ENCODE measurements at places on chromosomes 1 and 21.

GRCh38 chr1:163477276-163477830, 155.6 kb downstream of the NUF2 start:
- no peak for DNase-seq

DNA sequence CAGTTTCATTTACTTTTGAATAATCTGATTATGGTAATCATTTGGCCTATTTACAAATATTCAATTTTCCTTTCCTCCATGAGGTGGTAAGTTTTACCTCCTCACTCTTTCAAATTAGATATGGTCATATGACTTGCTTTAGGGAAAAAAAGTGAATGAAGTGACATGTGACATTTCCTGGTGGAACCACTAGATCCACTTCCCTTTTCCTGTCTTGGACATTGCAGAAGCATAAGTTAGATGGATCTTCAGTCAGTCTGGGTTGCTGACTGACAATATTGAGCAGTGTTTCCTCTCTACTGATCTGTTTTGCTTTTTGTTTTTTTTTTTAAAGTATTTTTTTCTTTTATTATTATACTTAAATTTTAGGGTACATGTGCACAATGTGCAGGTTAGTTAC, 481.1 kb upstream of the PTBP2 start:
- no peak for DNase-seq

DNA sequence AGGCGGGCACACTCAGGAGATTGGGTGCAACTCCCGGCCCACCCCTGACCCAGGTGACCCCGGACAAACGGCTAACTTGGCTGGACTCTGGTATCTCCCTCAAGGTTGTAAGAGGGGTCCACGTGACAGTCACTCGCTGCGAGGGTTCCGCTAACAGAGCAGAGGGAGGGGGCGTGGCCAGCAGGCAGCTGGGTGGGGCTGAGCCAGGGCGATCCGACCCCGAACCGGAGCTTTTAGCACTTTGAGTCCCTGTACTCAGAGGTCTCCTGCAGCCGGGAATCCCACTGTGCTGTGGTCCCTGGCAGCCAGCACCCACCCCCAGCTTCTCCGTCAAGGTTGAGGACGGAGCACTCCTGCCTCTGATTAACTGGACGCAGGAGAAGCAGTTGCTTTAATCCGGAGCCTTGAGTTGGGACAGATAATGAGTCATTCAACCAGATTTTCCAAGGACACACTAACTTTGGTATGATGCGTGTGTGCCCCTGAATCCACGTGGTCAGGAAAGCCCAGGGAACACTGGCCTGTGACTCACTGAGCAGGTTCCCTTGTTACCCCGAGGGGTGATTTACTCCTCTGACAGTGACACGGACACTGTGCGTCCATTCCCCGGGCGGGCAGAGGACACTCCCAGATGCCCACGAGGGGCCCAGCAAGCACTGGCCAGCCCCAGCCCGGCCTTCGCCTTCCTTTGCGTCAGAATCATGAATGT, 16.8 kb downstream of the TRPM2 start:
- no peak for DNase-seq

GRCh38 chr1:214515544-214516433, 35.6 kb downstream of the PTPN14 start:
- DNase-seq: no peak

DNA sequence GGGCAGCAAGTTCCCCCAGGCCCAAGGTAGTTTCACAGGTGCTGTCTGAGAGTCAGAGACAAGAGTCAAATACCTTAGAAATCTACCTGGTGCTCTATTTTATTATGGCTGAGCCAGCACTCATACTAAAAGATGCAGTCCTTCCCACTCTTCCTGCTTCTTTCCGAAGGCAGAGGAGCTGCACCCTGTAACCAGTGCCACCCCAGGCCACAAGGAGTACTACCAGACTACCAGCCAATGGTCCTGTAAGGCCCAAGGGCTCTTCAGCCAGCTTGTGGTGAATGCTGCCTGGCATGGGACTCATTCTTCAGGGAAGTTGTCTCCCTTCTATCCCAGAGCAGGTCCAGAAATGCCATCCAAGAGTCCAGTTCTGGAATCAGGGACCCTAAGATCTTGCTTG, 203.8 kb upstream of the DUSP10 start:
- no peak for DNase-seq

DNA sequence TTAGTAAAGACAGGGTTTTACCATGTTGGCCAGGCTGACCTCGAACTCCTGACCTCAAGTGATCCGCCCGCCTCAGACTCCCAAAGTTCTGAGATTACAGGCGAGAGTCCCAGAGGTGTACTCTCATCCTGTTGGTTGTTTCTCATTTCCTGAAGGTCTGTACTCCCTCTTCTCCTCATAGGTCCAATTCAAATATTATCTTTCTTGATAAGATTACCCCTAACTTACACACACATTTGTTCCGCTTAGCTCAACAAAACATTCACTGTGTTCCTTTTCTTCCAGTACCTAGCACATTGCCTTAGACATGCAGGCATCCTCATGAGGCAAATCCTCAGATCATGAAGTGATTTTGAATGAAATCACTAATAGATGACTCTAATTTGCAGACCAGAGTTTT, 72.4 kb upstream of the SSX2IP start:
- no peak for DNase-seq

DNA sequence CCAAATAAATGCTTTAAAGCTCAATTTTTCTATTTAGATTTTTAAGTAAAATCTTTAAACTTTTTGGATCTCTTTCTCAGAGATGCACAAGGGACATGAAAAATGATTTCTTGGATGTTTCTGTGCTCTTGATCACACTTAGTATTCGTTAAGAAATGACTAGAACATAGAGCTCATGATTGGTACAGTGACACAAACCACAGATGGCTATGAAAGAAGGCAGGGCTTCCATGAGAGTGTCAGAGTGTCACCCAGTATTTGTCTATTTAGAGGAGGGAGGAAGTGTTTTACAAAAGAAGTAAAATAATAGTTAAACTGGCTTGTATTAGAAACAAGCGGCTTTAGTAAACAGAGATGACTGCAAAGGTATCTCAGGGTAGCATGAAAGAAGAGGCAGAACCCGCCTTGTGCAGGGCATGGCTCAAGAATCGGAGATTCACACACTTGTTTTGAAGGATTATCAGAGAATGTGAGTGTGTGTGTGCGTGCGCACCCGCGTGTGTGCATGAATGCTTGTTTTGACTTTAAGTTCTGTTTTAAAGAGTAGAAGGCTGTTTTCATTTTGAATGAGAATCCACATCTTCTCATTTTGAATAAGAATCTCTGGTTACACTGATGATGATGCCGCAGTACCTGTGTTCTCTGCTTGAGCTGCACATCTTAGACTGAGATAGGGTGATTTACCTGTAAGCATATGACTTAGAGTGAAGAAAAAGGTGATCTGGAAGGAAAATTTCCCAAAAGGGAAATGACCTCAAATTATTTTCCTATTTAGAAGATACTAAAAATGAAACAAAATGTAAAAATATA, 82.1 kb downstream of the VPS26C start:
- no peak for DNase-seq

DNA sequence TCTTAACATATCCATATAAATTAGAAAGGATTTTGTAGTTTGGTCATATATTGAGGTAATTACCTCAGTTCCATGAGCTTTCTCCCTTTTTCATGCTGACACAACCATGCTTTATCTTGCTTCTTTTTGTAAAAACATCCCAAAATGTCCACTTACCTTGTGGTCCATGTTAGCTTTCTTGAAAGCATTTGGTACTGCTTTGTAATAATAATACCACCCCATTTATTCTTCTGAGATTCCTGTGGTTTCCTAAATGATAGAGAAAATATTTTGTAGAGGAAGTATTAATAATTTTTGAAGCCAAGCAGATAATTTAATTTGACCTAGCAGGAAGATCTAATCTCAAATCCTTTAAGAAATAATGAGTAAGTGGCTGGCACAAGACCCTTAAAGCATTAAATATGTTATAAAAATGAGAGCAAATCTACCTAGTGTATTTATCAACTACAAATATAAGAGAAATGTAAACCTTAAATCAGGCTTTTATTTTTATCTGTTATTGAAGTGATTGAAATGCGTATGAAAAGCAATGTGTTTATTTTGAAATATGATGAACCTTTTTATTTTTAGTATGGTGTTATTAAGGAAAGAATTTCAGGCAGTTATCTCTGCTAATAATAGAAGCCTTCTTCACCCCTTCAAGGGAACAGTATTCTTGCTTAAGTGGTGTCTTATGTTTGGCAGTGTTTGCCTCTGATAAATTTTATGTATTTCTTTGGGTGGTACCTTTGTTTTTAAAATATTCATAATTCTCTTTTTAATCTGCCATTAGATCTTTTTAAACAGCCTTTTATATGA, 9.2 kb downstream of the PRKAA2 start:
- DNase-seq: no peak

DNA sequence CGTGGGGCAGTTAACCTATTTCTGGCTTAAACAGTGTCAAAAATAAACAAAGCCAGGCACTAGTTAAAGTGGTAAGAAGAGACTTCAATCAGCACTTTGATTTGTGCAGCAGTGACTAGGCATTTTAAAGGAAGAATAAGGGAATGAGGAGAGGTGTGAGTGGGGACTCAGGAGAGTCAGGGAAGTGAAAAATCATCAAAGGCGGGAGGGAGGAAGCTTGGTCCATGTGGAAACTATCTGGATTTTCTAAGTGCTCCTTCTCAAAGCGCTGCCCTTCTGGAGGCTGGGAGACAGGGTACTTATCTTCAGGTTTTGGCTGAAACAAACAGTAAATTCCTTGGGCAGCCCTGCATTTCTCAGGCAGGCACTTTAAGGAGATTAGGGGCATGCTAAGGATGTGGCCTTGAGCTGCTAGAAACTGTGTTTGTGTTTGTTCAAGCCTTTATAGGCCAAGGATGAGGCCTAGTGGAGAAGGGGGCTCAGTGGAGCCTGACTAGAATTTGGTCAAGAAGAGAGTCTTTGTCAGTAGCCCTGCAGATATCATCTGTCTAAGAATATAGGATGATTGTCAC, 486.5 kb downstream of the SIPA1L2 start:
- no peak for DNase-seq

DNA sequence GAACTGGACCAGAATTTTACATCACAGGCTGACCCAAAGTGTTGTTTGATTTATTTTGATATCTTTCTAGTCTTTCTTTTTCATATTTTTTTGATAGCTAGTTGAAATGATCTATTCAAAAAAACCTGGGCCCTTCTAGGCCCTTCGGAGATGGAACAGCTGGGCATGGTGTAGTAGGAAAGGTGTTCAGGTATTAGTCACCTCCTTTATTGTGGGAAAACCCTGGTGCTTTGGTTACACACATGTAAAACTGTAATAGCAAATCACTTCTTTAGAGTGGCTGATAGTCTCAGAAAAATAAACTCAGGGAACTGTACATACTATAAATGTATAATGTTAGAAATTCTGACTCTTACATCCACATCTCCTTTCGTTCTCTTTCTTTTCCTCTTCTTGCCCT, 234.5 kb downstream of the PLA2G4A start:
- DNase-seq: no peak

- no peak for DNase-seq
These were observed 90.5 kb upstream of the TTC34 start for GRCh38 chr1:2891923-2892448.

DNA sequence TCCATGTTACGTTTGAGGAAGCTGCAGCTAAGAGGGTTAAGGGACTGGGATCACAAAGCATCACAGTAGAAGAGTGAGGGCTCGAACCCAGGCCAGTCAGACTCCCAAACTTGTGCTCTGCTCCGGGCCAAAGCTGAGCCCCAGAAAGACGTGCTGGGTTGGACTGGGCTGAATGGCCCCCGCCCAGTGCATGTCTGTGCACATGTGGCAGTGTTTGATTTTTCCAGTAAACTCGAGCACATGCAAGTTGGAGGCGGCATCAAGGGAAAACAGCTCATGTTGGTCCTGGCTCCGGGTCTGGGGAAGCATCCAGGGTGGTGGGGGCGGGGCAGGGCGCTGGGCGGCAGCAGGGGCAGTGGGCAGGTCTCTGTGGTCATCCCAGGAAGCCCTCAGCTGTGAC, 39.8 kb upstream of the WNT4 start:
- DNase-seq: no peak

DNA sequence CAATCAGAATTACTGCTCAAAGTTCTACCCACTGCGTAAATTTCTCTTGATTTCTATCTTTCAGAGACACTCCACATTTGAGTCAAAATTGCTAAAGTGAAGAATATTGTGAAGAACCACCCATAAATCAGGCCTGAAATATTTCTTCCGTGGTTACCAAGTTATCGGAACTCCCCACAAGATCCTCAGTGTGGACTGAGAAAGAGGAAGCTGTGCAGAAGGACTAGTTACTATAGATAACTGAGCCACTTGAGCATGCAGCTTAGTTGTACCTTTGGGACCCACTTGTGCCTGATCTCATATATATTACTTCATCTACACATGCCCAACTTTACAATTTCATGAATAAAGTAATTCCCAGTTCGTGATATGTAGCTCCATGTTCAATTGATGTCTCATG, 18.4 kb downstream of the RWDD3 start:
- DNase-seq: no peak

- no peak for DNase-seq
These were observed 20.9 kb upstream of the RGS13 start for GRCh38 chr1:192615055-192615454.

GRCh38 chr21:33028773-33029384, 3.1 kb downstream of the OLIG2 start:
- DNase-seq: no peak

DNA sequence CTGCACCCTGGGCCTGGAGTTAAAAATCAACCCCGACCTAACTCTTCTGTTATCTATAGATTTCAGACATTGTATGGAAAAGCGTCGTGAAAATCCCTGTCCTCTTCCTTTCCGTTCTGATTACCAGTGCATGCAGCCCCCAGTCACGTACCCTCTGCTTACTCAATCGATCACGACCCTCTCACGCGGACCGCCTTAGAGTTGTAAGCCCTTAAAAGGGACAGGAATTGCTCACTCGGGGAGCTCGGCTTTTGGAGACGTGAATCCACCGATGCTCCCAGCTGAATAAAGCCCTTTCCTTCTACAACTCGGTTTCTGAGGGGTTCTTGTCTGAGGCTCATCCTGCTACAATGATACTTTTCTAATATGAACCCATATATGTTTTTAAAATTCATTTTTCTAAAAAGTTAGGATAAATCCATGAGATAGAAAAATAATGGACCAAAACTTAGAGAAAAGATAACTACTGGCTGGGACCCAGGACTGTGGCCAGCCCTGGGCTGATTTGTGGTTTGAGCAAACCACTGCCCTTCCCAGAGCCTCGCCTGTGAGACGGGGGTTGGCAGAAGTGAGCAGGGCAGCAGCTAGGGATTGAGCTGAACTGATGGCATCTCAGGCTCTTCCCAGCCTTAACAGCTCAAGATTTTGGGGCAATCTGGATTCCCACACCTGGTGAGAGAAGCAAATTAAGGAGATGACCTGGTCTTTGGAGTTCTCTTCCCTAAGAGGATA, 5.0 kb downstream of the UQCRHL start:
- DNase-seq: no peak

- DNase-seq: no peak
These were observed 8.8 kb downstream of the FMO1 start for GRCh38 chr1:171256940-171257606.
